HepG2 (cell line): ENCODE measurements at places on chromosomes 1 and 21. TPM values are rescaled to one million over a fixed set of nuclear protein-coding genes. Genes with fewer than 3 reads are reported as not detected.

- DNase-seq = no peak
Measured at GRCh38 chr1:12143631-12144155, 23.1 kb upstream of the TNFRSF1B start.

- DNase-seq = no peak
Measured at GRCh38 chr1:9443913-9444445, 95.3 kb upstream of the SLC25A33 start.

DNA sequence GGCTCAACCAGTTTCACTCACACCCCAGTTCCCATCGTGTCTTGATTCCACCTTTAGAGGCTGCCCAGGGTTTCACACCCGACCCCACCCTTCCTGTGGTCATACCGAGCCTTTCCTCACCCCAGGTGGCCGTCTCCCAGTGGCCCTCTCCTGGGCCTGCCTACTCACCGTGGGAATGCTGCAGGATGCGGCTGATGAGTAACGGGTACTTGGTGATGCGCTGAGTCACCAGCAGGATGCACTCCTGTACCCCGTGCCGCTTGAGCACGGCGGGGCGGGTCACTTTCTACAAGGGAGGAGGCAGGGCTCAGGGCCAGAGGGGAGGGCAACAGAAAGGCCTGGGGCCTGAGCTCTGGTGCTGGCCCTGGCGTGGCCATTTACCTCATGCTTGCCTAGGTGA is 16.4 kb downstream of the ARHGEF2 start:
- no peak for DNase-seq

- DNase-seq = peak; percentile 99
Measured at GRCh38 chr1:202084791-202085681, 37.7 kb upstream of the GPR37L1 start.

Gene LCE1D
- not detected in 2 replicates for total RNA-seq
